ENCODE measurements at places on chromosomes 7 and 10.

DNA sequence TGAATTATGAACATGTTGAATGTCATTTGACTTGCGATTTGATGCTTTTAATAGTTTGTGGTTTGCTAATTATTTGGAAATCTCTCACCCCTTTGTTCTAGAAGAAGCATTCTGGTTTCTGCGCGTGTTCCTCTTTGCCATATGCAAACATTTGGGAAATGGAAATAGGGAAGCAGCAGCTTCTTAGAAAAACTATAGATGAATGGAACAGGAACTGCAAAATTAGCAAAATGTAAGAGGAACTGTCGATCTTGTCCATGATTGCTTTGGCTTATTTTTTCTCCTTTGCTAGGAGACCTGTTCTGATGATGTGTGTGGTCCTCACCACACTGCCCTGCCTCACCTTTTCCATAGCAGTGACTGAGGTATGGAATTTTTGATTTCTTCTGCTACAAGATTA lies 19.0 kb downstream of the TMEM236 start:
- no peak for DNase-seq

DNA sequence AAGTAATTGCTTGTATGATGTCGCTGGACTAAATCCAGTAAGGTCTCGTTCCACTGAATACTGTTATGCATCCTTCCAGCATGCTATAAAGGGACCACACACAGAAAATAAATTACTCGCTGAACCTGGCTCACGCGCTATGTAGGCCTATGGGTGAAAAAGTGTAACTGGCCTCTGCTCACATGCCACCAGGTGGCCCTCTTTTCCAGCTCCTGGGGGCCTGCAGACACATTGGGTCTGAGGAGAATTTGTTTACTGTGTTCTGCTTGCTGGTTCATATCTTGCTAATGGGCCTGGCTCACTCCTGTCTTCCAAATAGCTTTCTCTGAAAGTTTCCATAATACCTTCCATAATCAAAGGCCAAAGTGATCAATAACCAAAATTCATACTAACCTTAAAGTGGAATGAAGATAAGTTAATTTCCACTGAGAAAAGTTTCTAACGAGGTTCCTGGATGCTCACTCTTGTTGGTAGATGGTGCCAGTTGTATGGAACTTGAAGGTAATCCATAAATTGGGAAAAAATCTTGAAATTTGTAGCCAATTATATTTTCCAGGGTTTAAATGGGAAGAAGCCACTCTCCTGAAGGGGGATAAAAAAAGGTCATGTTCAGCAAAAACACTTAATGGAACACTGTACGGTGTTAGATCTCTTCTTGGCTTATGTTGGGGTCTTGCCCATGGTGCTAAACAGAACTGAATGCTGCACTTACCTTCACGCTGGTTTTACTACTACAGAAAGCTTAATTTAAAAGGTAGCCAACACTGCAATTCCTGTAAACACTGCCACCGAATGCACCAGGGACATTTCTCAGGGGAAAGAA lies 27.0 kb upstream of the ZPBP start:
- DNase-seq, result no peak

- DNase-seq, result no peak
These were observed 26.0 kb downstream of the CYP3A5 start for GRCh38 chr7:99653754-99654153.

- DNase-seq, result no peak
These were observed 58.0 kb downstream of the LCOR start for GRCh38 chr10:96890172-96890513.

- DNase-seq, result peak; percentile 36
These were observed 43.3 kb downstream of the POLR1F start for GRCh38 chr7:19665399-19666008.

All from NCI-H2081 treated with DMSO at 0.1 percent for 48 hours (cell line).